ENCODE measurements at places on chromosomes 2 and 18.

GRCh38 chr2:203830304-203831055 lies 37.1 kb upstream of the CTLA4 start:
- DNase-seq, result no peak

- DNase-seq, result no peak
Measured at GRCh38 chr18:36714476-36714875, 114.3 kb downstream of the TPGS2 start.

DNA sequence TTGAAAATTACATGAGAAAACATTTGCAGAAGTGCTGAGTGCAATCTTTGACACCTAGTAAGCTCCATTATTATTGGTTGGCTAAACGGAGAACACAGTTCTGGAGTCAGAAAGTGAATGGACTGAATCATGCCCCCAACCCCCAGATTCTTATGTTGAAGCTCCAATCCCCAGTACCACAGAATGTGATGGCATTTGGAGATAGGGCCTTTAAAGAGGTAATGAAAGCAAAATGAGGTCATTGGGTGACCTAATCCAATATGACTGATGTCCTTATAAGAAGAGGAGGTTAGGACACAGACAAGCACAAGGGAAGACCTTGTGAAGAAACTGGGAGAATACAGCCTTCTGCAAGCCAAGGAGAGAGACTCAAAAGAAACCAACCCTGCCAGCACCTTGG lies 200.9 kb upstream of the EPAS1 start:
- no peak for DNase-seq

GRCh38 chr2:108617617-108618016 lies 83.3 kb downstream of the LIMS1 start:
- no peak for DNase-seq

DNA sequence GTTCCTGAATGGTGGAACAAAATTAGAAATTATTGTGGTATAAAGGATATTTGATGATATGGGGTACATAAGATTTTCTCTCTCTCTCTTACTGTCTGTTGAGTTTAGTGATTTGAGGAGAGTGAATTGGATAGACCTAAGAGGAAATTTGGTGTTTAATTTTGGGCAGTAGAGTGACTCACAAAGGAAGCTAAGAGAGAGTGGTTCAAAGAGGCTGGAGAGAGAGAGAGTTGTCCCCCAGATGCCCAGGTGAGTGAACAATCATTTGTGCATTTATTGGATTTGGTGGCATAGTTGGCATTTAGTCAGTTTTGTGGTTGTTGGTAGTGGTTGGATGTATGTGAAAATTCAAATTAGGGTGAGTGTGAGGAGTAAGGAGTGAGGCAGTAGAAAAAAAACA lies 56.8 kb downstream of the GPD2 start:
- no peak for DNase-seq

GRCh38 chr18:289026-289425 lies 21.2 kb upstream of the THOC1 start:
- DNase-seq, result no peak

GRCh38 chr18:79470547-79470946 lies 74.8 kb downstream of the NFATC1 start:
- DNase-seq, result no peak

GRCh38 chr2:240424341-240425235 lies 10.9 kb upstream of the GPC1 start:
- no peak for DNase-seq

- DNase-seq, result no peak
Measured at GRCh38 chr2:209671020-209671680, 100.5 kb upstream of the UNC80 start.

GRCh38 chr2:73202156-73203054 lies at the start of gene NOTO:
Gene NOTO, plus strand, starts transcription at chr2:73202574. Its CDS starts 93 bp downstream, at chr2:73202667.
- DNase-seq, result no peak

DNA sequence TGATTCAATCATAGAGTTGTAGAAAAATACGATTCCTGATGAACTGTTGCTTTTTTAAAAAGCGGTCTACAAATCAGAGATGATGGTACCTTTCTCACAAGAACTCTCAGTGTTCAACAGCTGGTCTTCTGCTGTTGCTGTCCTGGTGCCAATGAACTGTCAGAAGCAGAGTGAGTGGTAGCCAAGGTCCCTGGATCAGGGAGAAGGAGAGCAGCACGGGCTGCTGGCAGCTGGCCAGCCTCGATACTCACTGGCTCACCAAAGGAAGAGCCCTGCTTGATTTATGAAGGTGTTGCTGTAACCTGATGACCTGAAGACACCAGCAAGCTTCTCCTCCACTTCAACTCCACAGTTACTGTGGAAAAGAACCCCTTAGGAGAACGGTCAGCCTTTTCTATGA lies 300.8 kb upstream of the SOX11 start:
- no peak for DNase-seq

- DNase-seq, result no peak
Measured at GRCh38 chr2:20427931-20428526, 18.8 kb upstream of the RHOB start.

DNA sequence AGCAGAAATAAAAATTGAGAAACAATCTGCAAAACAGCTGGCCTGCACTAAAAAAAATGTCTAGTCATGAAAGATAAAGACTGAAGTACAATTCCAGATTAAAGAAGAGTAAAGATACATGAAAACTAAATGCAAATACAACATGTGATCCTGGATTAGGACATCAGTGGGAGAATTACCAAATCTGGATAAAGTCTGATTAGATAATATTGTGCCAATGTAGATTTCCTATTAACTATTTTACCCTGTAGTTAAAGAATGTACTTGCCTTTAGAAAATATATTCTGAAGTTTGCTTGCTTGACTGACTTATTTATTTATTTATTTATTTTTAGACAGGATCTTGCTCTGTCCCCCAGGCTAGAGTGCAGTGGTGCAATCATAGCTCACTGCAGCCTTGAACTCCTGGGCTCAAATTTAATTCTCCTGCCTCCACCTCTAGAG lies 58.7 kb downstream of the ASXL2 start:
- no peak for DNase-seq

GRCh38 chr2:45285311-45285710 lies 276.1 kb upstream of the SIX2 start:
- DNase-seq, result no peak

DNA sequence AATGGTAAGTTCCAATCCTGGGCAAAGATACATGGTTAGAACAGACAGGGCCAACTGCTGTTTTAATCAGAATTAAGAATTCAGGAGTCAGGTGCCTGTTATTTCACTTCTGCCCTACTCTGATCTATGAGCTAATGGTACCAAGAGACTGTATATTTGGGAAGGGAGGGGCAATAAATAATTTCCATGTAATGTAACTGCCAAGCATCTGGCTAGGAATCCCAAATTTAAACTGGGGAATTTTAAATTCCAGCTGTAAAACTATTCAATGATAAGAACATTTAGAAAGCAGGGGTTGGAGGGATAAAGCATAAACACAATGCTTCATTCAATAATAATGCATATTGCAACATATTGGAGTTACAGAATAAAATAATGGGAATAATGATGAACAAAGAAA lies 49.7 kb downstream of the SCN7A start:
- no peak for DNase-seq

- no peak for DNase-seq
Measured at GRCh38 chr2:37394796-37395555, 50.5 kb downstream of the QPCT start.

DNA sequence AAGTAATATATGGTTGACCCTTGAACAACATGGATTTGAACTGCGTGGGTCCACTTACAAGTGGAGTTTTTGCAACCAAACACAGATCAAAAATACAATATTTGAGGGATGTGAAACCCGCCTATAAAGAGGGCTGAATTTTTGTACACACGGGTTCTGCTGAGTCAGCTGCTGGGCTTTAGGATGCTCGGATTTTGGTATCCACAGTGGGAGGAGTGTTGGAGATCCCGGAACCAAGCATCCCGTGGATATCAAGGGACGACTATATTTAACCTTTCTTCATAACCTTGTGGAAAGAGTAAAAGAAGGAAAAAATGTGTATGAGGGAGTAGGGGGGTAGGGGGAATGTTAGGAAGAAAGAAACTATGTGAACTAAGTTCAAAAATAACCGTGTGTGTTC lies 10.0 kb upstream of the INPP1 start:
- no peak for DNase-seq

DNA sequence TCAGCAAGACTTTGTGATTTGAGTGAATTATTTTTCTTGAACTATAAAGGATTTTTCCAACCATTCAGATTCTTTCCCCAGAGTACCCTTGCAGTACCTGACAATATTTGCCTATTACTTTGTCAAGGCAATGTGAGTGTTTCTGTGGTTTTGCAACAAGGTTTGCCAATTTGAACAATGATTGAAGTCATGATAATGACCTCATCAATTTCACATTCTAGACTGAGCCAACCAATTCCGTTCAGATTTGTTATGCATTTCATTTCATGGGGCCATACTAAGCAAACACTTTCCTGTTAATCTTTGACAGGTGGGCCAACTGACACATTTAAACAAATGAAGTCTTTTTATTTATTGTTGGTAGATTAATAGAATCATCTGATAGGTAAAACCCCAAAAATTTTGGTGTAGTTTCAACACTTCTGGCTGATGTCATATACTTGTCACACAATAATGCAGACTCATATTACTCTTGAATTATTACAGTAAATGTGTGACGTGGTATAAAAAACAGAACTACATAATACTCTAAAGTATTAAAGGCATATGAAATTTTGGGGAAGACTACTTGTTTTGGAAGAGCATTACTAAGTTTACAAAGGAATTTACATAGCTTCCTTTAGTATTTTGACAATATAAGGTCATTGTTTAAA lies 526.4 kb downstream of the DPP10 start:
- DNase-seq, result no peak

DNA sequence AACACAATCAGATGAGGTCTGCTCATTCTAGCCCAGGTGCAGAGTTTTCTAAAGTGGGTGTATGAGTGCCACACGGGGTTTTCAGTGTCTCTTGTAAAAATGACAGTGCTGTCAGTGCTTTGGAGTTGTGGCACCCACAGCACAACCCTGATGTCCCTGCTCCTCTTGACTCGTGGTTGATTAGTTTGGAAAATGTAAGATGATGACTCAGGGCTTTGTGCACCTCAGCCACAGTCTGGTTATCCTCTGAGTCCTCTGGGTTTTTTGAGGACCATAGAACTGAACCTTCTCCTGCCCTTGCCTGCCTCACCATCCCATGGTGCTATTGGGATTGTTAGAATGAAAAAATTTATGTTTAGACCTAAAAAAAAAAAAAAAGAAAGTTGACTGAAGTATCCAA lies 105.6 kb downstream of the MYO1B start:
- DNase-seq, result no peak

DNA sequence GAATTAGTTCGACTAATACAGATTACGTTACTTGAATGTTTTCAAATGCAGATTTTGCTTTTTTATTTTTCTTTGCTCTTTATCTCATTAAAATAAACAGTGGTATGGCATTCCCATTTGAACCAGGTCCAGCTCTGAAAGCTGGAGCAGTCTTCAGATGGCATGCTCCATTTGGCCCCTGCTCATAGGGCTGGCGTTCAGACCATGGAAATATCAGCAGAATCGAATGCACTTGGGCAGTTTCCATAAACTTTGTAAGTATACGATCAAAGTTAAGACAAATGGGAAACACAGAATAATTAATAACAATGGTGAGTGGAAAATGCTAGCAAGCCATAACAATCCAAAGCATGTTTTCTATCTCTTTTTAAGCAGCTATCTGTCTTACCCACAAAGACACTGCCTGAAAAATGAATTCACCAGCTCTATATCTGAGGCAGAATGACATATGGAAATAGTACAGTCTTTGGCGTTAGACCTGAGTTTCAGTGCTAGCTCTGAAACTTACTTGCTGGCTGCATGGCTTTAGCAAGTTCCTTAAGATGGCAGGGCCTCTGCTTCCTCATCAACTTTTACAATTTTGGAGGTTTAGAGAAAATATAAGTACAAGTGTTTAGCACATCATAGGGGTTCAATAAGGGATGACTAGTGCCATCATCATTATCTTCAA lies 131.6 kb downstream of the BCL2 start:
- no peak for DNase-seq

DNA sequence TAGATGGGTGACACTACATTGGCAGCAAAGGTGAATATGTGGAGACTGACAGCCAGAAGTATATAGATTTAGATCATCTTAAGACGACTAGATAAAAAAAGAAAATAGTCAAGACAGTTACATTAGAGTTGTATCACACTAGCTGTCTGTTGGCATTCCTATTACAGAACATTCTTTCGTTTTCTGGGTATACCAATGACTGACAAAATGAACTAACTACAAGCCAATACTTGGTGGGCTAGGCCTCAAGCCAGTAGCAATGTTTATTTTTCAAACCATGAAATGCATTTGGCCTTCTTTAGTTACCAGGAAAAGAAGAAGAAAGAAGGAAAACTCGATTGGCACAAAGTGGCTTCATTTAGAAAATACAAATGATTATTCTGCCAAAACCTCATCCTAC lies 944.9 kb upstream of the ZEB2 start:
- no peak for DNase-seq

DNA sequence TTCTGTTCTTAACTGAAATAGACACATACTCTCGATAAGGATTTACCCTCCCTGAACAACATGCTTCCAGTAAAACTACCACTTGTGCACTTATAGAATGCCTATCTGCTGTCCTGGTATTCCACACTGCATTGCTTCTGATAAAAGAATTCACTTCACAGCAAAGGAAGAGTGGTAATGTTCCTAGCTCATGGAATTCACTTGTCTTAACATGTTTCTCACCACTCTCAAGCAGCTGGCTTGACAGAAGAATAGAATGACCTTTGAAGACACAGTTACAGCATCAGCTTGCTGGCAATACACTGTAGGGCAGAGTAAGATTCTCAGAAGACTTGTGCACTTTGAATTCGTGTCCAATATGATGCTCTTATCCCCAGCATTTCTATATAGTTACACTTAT lies 524.1 kb upstream of the CNTNAP5 start:
- DNase-seq, result no peak

DNA sequence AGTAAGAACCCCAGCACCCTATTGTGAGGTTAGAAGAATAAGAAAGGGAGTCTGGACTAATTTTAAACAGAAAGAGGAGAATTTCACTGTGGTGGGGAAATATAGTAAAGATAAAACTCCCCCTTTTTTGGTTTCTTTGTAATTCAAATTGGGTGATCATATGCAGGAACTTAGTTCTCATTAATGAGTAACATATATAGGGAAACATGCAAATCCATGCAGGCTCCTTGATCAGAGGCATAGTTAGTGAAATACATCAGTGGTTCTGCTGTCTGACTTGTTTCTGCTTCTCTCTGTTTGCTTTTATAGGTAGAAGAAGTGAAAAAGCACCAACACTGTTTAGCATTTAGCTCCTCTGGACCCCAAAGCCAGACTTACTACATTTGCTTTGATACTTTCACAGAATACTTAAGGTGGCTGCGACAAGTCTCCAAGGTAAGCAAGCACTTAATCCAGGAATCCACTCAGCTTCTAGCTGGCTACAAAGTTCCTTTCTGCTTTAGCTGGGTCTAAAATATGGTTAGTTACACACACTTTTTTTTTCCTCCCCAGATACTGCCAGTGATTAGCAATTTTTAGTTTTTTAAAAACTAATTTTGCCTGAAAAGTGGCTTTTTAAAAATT lies 123.2 kb downstream of the PHLPP1 start:
- DNase-seq, result no peak

GRCh38 chr2:129748250-129748649 lies 231.2 kb upstream of the RAB6C start:
- no peak for DNase-seq

GRCh38 chr2:8416849-8417832 lies 264.7 kb upstream of the ID2 start:
- DNase-seq, result no peak

Measured in A549 (cell line).